Activated naive CD8-positive, alpha-beta T cell treated with anti-CD3 and anti-CD28 coated beads, Interleukin-2, amount 50 U/mL, for 16 hours (primary cell): ENCODE measurements at places on chromosomes 11 and 22.

DNA sequence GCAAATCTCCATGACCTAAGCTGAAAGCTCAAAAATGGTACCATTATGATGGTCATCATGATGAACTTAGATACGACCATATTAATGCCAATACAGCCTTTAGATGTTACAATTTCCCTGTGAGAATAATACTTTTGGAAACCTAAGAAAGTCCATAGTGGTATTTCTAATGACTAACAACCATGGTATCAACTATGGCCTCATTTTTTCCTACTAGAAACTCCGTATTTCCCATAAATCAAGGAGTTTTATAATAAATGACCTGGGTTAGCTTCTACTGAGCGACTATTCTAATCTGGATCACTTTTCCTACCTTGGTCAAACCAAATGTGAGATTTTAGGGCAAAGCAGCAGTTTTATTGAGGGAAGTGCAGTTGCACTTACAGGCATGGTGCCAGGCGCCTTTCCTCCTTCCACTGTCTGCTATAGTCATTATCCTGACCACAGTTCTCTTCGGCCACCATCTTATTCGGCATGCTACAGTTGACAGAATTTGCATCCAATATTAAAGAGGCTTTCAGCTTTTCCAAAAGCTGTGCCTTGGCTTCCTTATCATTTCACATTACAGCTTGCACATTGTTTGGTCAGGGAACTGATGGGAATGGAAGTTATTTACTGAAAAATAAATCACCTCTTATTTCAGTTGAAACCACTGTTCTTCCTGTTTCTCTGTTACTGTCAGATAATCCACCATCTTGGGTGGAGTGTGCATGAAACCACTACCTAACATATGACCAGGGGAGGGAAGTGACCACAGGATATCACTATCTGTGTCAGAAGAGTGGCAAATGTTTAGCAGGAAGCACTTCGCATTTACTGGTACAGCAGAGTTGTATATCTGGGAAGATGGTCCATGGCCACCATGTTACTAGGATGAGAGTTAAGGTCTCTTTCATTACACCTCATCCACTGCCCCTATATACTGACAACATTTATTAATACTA is 74.5 kb upstream of the PICALM start:
- DNase-seq, result no peak

GRCh38 chr11:131867457-131868257 is 497.2 kb downstream of the NTM start:
- DNase-seq, result no peak

- no peak for DNase-seq
These were observed 10.2 kb upstream of the SF1 start for GRCh38 chr11:64788321-64789215.

- no peak for DNase-seq
These were observed 1344.3 kb downstream of the TBC1D22A start for GRCh38 chr22:48106715-48107259.

- DNase-seq, result peak; percentile 14
These were observed 25.0 kb upstream of the TMPRSS4 start for GRCh38 chr11:118051611-118052461.

DNA sequence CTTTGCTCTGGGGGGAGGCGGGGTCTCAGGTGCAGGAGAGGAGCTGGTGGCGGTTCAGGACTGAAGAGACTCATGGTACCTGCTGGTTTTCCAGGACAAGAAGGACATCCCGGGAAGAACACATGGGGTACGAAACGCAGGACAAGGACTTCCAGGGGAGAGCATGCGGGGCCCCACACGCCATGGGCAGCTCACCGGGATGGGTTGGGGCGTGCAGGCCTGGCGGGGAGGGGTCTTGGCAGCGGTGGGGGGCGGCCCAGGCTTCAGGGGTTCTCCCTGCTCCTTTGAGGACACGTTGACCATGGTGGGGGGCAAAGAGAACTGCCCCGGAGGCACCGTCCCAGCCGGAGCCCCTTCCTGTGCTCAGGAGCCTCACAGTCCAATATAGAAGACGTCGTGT is 673.2 kb downstream of the BRD1 start:
- DNase-seq, result no peak

DNA sequence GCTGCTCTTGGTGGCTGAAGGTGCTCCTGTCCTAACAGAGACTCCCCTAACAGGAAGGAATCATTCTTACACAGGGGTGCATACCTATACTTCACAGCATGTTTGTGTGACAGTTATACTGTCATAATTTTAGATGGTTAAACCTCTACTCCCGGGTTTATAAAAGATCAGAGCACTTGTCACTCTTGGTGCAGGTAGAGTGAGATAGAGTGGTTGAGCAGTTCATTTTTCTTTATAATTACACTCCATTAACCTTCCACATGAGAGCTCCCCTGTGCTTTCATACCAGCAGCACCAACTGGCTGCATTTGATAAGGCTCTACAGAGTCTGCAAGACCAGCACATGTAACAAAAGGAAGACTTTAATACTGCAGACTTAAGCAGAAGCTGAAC is 72.9 kb downstream of the LARGE2 start:
- DNase-seq, result no peak
